Daoy (cell line): ENCODE measurements at places on chromosomes 6 and 20.

DNA sequence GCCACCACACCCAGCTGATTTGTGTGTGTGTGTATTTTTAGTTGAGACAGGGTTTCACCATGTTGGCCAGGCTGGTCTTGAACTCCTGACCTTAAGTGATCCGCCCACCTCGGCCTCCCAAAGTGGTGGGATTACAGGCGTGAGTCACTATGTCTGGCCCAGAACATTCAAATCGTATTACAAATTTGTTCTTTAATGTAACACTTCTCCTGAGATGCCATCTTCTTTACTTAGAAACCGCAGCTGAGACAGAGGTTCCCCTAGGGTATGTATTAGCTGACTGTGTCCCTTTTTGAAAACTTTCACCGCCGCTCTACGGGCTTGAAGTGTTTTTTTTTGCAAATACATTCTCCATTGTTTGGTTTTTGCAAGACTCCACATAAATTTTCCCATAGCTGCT lies 62.6 kb downstream of the TOX2 start:
- peak; percentile 41 for DNase-seq

DNA sequence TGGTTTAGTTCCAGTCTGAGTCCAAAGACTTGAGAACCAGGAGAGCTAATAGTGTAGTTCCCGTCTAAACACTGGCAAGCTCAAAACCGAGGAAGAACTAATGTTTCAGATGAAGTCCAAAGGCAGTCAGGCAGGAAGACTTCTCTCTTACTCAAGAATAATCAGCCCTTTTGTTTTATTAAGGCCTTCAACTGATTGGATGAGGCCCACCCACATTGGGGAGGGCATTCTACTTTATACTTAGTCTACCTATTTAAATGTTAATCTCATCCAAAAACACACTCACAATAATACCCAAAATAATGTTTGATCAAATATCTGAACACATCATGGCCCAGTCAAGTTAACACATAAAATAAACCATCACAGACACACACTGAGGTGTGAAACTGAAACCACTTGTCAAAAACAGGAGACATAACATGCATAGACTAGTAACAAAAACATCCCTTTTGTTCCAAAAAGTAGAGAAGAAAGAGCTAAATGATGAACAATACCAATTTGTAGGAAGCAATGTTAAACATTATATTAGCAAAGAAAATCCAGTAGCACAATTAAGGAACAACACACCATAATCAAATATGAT lies 50.2 kb upstream of the SENP6 start:
- DNase-seq = no peak

DNA sequence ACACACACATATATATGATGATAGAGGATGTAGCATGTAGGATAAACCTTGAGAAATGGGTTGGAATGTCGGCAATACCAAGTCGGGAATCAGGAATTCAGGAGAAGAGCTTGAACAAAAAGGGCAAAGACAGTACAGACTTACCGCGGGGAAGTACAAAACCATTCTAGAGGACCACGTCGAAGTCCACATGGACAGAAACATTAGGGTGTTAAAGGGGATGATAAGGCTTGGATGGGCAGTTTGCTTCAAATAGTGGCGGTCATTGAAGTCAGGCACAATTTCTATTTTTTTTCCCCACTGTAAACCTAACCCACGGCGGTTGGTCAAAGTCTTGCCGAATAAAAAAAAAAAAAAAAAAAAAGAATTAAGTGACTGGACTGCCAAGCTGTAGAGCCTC lies 766 bp upstream of the NUS1 start:
- no peak for DNase-seq

GRCh38 chr6:104771258-104771832 lies 88.4 kb downstream of the HACE1 start:
- no peak for DNase-seq

DNA sequence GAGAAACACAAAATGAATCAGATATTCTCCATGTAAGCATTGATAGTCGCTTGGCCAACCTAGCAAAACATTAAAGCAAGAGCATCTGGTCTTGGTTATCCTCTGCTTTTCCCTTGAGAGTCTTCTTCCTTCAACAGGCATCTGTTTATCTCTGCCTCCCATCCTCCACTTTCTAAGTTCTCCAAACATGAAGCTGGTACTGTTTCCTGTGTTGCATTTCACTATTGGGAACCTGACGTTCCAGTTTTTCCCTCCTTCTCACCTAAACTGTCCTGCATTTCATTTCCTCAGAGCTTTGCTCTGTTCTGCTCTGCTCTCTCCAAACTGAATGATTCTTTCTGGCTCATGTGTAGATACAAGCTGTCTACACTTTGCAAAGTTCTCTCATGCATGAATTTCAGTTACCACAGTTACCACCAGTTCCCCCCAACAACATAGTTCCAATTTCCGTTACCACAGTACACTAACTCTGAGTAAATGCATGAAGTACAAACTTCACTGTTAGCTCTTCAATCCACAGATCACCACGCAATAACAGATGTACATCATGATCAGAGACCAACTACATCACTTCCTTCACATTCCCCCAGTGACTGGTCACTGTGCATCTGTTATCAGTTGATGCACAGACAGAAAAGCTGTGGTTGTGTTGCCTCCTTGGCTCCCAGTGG lies 86.7 kb upstream of the F13A1 start:
- peak; percentile 14 for DNase-seq

- DNase-seq = no peak
Measured at GRCh38 chr6:54301770-54302169, 6.5 kb upstream of the TINAG start.

DNA sequence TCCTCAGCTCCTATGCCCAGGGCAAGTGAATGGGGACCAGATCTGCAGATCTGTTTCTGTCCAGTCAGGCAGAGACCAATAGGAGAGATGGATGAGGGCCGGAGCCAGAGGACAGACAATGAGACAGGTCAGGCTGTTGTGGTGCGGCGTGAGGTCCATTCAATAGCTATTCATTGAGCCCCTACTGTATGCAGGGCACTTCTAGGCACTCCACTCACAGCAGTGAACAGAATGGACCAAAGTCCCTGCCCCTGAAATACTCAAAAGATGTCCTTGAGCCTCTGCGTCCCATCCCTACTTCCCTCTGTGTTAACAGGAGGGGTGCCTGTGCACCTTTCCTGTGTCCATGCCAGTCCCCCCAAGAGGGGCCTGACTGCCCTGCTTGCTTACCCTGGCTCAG lies 8.5 kb upstream of the TULP1 start:
- DNase-seq = no peak

- no peak for DNase-seq
Measured at GRCh38 chr20:1535420-1536175, 21.9 kb downstream of the SIRPD start.

GRCh38 chr6:149319422-149319821 lies 1.9 kb downstream of the TAB2 start:
- DNase-seq = no peak

- DNase-seq = no peak
Measured at GRCh38 chr6:17299222-17299621, 18.1 kb downstream of the RBM24 start.

GRCh38 chr6:159759645-159760044 lies 2.2 kb upstream of the ACAT2 start:
- DNase-seq = no peak

DNA sequence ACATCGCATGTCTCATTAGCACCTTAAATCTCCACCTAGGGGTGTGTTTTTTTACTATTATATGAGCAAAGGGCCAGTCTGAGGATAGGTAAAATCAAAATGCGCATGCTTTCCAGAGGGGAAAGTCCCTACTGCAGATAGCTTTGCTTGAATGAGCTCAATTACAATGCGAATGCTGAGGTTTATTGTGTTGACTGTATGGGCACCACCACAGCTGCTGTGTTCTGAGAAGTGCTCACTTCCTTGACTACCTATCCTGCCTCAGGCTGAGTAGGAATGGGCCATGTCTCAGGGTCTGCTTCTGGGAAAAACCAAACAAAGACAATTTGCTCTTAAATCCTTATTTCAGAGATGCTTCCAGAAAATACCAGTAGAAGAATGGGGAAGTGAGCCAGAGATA lies 36.6 kb downstream of the MOCS1 start:
- DNase-seq = no peak

DNA sequence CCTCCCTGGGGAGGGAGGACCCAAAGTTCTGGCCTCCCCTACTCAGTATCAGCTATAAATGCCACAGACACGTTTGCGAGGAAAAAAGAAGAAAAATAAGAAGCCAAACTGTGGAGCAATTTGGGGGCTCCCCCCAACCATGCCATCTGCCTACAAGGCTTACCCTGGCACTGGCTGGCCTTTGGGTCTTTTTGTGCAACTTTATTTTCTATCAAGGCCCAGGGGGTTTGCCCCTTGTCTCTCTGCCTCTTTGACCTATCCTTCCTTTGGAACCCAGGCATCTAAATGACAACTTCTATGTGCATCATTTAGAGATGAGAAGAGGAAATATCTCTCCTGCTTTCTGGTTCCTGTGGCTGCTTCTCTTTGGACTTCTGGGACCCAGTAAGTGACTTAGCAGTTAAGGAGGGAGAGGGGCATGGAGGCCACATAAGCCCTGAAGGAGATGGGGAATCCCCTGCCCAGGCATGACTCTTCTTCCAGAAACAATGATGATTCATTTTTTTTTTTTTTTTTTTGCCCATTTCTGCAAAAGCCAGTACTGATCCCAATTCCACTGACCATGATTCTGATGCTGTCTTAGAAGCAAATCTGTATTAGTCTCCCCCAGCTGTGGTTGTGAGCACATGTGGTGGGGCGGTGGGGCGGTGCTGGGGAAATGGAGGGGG lies at the start of gene MUC22:
TSS of gene MUC22 (plus strand) at position 82 of the 668 bp plus-strand sequence. CDS start at position 315, 233 bp downstream.
- DNase-seq = peak; percentile 84

DNA sequence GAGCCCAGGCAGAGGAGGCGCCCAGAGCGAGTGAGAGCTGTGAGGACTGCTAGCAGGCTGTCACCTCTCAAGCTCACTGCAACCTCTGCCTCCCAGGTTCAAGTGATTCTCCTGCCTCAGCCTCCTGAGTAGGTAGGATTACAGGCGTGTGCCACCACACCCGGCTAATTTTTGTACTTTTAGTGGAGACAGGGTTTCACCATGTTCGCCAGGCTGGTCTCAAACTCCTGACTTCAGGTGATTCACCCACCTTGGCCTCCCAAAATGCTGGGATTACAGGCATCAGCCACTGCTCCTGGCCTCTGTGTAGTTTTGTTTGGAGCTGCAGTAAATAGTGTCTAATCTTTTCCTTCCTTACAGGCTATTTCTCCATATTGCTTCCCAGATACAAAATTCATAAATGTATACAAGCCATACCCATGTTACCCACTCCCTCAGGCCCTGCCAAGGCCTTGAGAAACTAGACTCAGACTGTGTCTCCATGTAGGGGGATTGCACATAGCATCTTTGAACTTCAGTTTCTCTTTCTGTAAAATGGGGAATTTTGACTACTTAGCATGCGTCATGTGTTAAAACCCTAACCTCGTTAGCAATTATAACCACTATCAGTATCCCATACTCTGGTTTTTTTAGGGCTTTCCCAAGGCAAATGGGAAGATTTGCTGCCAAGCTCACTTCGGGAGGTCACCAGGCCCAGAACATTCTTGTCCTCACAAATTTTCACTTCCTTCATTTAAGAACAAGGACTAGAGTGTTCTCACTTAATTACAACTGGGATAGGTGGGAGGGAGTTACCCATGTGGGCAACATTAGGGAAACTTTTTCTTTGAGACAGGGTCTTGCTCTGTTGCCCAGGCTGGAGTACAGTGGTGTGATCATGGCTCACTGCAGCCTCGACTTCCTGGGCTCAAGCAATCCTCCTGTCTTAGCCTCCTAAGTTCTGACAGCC lies 67.3 kb upstream of the DDR1 start:
- no peak for DNase-seq

GRCh38 chr20:6663751-6664388 lies 103.6 kb upstream of the BMP2 start:
- peak; percentile 78 for DNase-seq

DNA sequence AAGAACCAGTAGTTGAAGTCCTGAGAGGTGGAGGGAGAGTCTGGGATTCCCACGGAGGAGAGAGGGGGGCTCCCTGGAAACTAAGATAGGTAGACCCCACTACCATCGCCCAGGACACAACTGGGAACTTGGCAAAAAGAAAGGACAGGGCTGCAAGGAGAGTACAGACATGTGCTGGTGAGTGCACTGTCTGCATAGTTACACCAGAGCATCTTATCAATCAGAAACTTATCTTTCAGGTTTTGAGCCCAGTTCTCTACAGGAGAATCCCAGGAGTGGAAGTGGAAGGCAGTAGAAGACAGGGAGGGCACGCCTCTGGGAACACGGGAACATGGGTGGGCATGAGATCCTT lies 12.2 kb downstream of the NFKBIL1 start:
- no peak for DNase-seq

- peak; percentile 99 for DNase-seq
Measured at GRCh38 chr6:37137201-37138090, 32.5 kb upstream of the PIM1 start.

DNA sequence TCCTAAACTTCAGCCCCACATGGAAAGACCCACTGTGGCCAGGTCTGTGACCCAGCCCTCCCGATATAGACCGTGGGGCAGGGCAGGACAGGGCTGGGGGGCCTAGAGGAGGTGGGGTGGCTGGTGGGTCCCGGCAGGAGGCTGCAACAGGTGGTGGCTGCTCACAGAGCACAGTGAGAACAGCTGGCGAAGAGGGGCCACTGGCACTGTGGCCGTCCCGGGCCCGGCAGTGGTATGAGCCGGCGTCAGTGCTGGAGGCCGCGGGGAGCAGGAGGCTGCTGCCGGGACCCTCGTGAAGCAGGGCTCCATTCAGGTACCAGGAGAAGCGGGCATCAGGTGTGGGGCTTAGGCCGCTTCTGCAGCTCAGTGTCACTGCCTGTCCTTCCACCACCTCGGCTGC lies 13.4 kb downstream of the SIGLEC1 start:
- DNase-seq = no peak

- no peak for DNase-seq
Measured at GRCh38 chr6:117733341-117733740, 58.1 kb downstream of the NUS1 start.
